ENCODE measurements at places on chromosomes 1 and 21.

DNA sequence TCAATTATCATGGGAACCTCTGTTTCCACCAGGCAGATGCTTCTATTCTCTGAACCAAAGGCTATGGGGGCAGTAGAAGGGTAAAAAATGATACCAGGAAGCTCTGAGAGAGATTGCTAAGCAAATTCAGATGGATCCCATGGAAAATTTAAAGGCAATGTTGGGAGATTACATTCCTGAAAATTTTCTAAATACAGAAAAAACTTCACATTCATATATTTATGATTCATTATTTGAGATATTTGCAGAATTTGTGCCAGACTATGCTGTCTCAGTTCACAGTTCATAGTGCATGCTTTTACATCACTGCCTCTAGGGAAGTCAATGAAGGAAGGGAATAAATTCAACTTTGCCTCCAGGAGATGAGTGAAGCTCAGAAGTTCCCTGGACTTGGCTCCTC is 57.5 kb downstream of the KCNT2 start:
- no peak for DNase-seq

GRCh38 chr1:23401313-23401712 is 23.2 kb downstream of the TCEA3 start:
- no peak for DNase-seq

- DNase-seq = no peak
Measured at GRCh38 chr1:115452600-115453329, 114.7 kb upstream of the NGF start.

DNA sequence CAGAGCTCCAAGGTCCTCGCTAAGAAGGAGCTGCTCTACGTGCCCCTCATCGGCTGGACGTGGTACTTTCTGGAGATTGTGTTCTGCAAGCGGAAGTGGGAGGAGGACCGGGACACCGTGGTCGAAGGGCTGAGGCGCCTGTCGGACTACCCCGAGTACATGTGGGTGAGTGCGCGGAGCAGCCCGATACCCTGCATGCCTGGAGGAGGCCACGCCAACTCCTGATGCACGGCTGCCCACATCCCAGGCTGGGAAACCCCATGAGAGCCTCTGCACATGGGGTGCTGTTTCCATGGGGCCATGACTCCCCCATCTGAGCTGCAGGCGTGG is 43.0 kb upstream of the TRAPPC10 start:
- DNase-seq = no peak

DNA sequence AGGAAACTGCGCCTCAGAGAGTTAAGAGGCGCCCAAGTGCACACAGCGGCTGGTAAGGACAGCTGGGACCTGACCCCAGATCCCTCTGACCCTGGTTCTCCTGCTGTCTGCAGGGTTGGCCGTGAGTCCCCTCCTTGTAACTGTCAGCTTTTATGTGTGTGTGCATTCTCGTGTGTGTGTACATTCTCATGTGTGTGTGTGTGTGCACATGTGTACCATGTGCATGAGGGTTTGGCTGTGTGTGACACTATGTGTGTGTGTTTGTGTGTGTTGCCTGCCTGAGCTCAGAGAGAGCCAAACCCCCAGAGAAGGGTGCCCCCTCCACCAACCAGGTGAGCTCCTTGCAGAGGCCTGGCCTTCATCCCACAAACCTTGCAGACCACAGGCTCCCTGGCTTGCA is 25.9 kb upstream of the EFHD2 start:
- DNase-seq = no peak

DNA sequence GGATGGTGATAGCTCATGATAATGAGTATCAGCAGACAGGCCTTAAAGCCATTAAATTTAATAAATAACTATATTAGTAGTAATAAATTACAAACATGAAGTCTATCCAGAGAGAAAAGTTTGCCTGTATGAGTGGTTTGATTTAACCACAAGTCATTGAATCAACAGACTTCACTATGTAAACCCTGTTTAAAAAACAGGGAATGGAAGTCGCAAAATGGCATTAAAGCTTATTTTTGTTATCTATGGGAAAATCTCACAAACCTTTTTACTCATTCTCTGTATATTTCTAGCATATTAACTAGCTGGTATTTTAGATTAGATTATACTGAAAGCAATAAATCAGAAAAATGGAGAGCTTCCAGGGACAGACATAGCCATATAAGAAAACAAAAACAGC is 45.3 kb downstream of the SASS6 start:
- DNase-seq = no peak

DNA sequence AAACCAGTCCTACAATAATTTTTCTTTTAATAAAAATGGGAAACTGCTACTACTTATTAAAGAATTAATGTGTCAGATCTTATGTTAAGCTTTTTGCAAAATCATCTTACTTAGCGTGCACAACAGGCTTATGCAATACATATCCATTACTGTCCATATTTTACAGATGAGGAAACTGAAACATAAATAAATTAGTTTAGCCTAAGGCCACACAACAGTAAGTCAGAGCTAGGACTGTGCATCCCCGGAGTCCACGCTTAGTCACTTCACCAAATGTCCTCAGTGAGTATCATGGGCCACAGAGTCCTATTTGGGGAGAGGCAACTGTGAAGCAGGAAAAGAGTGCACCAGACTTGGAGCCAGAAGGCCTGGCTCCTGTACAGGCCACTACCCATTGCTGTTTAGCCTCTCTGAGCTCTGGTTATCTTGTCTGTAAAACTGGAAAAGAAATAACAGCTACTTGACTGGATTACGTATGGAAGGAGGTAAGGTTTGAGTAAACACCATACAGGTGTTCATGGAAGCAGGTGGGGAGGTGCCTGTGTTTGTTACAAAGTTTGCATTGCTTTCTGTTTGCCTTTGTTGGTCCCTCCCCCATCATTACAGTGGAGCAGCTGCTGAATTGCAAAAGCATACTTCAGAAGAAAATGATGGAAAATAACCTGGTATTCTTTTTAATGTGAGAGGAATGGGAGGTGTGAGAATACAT is 192.8 kb downstream of the FCRL5 start:
- DNase-seq = no peak

DNA sequence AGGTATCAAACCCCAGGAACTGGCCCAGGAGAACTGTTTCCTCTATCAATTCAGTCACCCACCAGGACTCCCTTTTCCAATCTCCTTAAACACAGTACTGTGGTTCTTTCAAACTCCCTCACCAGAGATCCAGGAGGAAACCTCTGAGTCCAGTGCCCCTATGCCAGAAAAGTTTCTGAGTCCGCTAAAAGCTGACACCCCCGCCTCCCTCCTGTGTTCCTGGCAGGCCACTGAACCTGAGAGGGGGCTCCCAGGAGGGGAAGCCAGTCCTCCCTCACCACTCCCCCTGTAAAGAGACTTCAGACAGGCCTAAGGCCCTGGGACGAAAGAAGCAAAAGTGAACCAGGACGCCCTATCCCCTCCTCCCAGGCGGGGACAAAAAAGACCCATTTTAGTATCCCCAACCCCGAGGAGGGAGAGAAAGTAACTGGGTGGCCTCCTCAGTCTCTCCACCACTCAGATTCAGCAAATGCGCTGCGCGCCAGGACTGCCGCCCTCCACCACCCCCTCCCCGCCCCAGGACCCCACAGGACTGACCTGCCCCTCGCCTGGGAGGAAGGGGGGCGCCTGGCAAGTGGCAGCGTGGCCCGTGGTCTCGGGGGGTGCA is 624 bp downstream of the SLC41A1 start:
- no peak for DNase-seq

- no peak for DNase-seq
Measured at GRCh38 chr1:192610112-192610889, 25.6 kb upstream of the RGS13 start.

DNA sequence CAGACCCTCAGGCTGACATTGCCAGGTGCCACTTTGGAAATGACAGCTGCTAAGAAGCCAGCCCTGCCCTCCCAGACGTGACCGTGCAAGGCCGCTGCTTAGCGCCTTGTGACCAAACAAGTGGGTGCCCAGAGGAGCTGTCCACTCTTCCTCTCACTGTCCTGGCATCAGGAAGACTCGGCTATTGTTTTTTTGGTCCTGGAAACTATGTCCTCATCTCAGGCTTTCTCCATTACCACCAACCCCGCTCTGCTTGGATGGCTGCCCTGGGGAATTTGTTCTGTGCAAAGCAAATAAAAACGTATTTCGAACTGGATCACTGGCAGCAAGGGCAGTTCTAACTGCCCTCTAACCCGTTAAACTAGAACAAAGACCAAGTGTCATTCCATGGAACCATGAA is 13.7 kb upstream of the TENT5C start:
- DNase-seq = no peak

DNA sequence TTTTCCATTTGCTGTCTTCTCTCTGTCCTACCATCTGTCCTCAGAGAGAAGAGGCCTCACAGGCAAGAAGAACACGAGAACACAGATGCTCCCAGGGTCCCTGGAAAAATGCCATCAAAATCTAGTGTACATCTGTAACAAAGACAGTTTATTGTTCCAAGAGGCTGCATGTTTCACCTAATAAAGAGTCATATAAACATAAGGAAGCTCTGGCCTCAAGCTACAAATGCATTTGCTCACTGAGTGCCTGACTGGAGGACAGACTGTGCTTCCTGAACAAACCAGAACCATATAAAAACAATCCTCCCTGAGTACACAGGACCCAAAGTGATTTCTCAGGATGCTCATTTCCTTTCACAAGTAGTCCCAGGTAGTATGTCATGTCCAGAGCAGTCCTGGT is 76.3 kb upstream of the SLC44A3 start:
- no peak for DNase-seq

DNA sequence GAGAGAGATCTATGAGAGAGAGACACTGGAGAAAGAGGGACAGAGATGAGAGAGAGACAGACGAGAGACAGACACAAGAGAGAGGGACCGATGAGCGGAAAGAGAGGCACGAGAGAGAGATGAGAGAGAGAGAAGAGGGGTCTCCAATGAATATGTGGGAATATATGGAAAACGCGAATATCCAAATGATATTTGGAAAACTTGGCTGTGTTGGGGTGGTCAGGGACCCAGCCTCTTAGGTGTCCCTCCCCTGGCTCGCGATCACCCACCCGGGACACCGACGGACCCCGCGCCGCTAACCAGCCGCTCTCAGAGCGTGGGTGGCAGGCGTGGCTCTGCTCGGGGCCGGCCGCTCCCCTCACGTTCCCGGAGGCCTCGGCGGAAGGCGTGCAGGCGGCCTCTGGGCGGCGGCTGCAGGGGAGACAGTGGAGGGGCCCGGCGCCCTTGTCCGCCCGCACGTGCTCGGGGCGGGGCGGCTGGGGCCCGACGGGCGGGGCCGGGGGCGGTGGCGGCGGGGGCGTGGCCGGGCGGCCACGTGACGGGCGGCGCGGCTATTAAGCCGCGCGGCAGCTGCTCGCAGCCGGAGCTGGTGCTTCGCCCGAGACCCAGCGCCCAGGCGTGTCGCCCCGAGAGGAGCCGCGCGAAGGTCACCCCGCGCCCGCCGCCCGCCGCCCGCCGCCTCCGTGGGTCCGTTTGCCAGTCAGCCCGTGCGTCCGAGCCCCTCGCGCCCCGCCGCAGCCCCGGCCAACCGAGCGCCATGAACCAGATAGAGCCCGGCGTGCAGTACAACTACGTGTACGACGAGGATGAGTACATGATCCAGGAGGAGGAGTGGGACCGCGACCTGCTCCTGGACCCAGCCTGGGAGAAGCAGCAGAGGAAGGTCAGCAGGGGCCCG is at the start of gene ACTN2:
TSS of gene ACTN2 (plus strand) at position 583 of the 898 bp plus-strand sequence. CDS start at position 758, 175 bp downstream.
- no peak for DNase-seq

DNA sequence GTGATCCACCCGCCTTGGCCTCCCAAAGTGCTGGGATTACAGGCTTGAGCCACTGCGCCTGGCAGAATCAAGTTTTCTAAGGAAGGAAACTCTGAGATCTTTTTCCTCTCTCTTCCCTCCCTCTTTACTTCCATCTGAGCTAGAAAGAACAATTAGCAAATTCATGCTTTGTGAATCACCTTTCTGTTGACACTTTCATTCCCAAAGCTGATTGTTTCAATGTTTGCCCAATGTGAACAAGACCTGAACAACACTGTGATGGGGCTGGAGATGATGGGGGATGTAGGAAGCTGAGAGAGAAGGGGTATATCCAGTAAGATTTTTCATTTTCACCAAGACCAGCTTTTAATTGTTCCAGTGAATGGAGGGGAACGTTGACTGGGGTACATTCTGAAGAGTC is 5.7 kb upstream of the TENT5B start:
- no peak for DNase-seq

GRCh38 chr21:33112681-33113080 is 42.7 kb downstream of the OLIG1 start:
- no peak for DNase-seq

GRCh38 chr1:209086486-209087192 is 496.9 kb upstream of the CAMK1G start:
- no peak for DNase-seq

GRCh38 chr1:94966033-94966432 is 39.1 kb upstream of the CNN3 start:
- no peak for DNase-seq

DNA sequence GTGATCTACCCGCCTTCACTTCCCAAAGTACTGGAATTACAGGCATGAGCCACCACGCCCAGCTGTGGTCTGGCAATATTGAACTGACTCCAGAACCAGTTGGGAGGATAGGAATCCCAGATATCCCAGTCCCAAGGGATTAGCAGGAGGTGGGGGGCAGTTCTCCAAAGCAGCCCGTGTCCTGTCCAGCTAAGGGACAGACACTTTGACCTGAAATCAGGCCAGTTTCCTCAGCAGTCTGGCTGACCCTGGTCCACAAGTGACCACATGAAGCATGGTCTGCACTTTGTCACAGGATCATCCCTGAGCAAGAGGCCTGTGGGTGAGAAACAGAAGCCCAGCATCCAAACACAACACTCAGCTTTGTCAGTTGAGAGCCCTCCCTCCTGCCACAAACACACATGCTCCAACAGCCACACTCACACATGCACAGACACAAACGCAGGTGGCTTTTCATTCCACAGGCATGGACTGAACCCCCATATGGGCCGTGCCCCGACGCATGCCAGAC is 2.7 kb upstream of the FDPS start:
- DNase-seq = no peak

DNA sequence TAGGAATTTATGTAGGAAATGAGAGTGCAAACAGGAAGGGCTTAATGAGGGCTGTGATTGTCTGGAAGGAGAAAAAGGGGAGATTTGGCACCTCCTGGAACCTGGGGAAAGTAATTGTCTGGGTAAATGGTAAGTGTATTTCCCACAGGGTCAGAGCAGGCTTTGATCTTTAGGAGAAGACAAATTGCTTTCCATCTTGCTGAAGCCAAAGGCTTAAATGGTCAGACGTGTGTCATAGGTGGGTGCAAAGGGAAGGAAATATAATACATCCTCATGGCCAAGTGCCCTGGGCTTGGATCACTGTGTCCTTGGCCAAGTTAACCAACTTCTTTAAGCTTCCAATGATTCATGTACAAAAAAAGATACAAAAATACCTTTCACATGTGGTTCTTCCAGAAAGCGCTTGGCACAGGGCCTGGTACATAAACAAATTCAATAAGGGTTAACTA is 1.3 kb upstream of the DUSP23 start:
- no peak for DNase-seq

DNA sequence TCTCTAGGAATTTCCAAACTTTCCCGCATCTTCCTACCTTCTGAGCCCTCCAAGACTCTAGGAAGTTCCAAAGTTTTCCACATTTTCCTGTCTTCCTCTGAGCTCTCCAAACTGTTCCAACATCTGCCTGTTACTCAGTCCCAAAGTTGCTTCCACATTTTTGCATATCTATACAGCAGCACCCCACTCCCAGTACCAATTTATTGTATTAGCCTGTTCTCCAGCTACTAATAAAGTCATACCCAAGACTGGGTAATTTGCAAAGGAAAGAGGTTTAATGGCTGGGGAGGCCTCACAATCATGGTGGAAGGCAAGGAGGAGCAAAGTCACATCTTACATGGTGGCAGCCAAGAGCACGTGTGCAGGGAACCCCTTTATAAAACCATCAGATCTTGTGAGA is 82.9 kb upstream of the DSCAM start:
- DNase-seq = no peak

- no peak for DNase-seq
Measured at GRCh38 chr1:18955441-18956192, 859 bp downstream of the IFFO2 start.

- DNase-seq = no peak
Measured at GRCh38 chr21:44836666-44837471, 19.0 kb upstream of the SUMO3 start.

All from esophagus squamous epithelium (tissue), 5 donors.